ENCODE measurements at places on chromosomes 2 and 18.

DNA sequence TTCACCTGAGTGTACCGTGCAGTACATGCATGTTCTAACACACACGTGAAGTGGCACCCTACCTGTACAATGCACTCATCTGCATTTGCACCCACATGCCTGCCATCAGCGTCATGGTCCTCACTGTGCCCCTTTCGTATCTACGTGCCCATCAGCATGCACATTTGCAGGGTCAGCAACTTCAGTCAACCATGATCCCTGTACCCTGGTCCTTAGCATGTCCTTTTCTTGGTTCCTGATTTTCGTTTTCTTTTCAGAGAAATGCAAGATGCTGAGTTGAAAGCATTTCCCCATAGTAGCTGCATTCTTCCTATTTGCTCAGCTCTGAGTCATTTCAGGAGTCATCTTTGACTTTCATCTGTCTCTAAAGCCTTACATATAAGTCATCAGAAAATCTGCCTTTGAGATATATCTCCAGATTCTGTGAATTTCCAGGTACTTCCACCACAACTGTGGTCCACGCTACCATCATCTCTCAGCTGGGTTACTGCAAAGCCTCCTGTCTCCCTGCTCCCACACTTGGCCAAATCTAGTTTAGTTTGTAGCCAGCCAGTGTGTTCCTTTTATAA lies 14.7 kb upstream of the PUM2 start:
- DNase-seq, result no peak

GRCh38 chr2:70111752-70112591 lies 24.7 kb downstream of the PCBP1 start:
- DNase-seq, result no peak

DNA sequence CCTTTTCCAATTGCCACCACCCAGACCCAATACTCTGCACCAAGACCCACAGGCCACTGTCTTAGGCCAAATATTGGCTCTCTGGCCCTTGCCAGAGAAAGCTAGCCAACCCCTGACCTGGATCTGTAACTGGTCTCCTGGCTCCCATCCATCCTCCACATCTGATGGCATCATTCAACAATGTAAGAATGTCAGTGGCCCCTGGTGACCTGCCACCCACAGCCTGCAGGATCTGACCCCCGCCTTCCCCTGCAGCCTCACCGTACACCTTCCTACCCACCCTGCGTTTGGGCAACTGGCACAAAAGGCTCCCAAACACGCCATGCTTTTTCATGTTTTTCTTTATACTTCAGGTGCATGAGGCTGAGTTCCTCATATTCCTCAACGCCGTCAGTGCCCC lies 60.0 kb upstream of the ASAP2 start:
- DNase-seq, result no peak

DNA sequence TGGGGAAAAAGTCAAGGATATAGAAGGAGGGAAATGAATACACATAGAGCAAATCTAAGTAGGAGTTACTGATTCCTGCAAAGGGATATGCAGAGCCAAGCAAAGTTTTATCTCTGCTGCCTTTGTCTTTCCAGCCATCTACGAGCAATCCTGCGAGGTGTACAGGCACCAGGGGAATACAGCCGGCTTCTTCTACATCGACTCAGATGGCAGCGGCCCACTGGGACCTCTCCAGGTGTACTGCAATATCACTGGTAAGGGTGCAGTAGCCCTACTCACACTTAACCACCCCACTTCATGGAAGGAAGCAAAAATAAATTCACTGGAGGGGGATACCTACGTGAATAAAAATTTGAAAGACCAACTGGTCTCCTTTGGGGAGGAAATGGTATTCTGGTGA lies 584.6 kb downstream of the CNTNAP5 start:
- no peak for DNase-seq

DNA sequence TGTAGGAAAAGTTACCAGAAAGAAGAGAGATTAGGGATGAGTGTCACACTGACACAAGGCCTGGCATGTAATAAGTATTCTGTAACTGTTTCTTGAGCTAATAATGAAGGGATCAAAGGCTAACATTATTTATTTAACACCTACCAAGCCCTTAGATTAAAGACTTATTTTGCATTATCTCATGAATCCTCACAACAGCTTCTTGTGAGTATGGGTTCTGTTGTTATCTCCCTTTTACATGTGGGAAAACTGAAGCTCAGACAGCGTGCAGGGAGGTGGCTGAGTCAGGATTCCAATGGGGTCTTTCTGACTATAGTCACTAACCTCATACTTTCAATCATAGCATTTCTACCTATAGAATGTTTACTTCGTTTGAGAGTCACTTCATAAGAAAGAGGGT lies 79.0 kb upstream of the PROKR1 start:
- no peak for DNase-seq

DNA sequence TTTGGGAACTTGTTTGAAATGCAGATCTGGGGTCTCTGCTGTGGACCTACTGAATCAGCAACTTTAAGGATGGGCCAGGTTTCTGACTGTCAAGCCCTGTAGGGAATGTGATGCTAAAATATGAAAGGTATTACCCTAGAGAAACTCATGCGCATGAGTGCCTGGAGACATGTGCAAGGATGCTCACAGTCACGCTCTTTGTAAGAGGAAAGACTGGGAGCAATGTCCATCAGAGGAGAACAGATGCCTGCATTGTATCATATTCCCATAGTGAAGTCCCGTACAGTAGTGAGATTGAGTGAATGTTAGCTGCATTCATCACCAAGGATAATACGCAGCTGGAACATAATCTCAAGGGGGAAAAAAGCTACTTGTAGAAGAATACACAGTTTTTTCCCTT lies 14.1 kb downstream of the ZNF407 start:
- DNase-seq, result no peak

DNA sequence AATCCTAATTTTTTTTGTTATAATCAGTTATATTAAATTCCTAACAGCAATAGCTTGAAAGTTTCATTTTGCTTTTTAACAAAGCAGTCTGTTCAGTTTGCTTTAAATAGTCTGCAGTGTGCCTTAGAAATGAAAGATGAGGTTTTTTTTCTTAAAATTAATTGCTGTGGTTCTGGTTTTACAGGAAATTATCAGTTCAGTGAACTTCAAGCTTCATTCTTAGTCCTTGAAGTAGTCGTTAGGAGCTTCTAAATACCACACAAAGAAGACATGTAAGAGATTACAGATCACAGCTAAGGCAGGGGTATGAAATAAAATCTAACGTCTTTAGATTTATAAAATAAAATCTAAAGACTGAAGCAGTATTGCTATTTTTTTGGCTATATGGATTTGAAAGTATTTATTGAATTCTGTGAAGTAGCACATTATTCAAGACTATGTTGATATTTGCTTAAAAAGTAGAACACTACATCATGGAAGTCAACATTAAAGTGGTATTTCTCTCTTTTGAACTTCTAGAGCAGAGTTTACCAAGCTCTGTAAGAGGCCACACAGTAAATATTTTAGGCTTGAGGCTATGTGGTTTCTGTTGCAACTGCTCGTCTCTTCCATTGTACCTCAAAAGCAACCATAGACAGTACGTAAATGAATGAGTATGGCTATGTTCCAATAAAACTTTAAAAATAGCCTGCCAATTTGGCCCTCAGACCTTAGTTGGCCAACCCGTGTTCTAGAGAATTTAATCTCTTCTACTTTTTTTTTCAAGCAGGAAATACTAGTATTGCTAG lies 81.5 kb upstream of the STON1 start:
- DNase-seq, result no peak

- no peak for DNase-seq
Measured at GRCh38 chr2:43198263-43198662, 28.1 kb downstream of the ZFP36L2 start.

DNA sequence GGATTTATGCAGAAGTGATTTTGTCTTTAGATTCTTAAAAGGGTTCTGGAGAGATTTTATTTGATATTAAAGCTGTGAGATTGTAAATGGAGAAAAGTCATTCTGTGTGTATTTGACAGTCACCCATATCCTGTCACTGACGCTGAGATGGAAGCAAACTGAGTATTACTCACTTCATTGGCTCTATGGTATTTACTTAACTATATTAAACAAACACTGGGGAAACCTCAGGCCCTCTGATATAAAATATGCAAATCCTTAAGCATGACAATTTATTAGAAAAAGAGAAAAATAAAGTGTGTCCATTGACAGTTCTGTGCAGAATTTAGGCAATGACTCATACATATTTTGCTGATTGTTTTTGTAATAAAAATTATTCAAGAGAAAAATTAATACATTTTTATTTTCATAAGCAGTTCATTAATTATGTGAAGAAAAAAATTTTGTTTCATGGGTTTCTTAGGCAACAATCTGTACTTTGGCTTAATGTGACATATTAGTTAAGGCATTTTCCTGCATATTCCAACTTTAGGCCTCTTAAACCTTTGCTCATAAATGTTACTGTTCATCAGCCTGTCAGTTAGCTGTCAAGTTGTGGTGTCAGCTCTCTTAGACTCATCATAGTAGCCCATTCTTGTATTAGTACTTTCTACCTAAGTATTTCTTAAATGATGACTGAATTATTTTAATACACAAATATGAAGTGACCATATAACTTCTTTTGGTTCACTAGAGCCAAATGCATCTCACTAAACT lies 99.9 kb downstream of the PARD3B start:
- DNase-seq, result no peak

DNA sequence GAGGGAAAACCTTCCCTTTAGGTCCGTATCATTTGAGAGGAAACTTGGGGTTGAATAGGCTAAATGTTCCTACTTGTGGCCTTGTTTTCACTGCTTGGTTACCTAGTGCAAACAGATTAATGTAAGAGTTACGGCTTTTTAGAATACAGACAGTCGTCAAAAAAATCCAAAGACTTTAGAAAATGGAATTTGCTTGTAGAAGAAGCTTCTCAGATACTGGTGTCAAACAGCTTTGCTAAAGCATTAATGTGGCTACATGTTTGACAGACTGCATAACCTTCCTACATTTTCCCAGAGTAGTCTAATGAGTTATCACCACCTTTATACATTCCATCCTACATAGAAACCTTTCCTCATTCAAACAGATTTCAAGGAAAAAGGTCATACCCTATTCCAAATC lies 114.6 kb downstream of the FMNL2 start:
- DNase-seq, result no peak

GRCh38 chr2:54041135-54041534 lies 70.3 kb upstream of the PSME4 start:
- DNase-seq, result no peak

GRCh38 chr18:39841482-39842365 lies 2113.3 kb upstream of the PIK3C3 start:
- no peak for DNase-seq

DNA sequence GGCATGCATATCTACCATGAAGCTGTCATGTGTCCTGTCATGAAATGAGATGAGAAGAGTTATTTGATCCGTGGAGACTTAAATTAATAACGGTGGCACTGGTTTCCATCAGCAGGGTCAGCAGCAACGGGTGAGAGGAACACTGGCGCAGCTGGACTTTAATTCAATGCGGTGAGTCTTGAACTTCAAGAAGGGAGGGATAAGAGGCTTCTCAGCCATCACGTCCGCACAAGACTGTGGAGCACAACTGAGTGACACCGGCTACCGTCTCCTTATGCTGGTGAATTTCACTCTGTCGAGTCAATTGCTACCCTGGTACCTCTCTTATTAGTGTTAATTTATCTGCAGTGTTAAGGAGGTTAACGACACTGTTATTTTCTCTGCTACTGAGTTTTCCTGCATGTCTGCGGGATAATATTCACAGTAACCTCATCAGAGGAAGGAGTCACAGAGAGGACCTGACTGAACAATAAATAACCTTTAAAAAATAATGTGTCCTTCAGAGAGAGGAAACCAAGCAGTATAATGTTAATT lies 236.8 kb downstream of the EPHA4 start:
- DNase-seq, result no peak

- no peak for DNase-seq
Measured at GRCh38 chr18:78731398-78732032, 248.1 kb upstream of the SALL3 start.

DNA sequence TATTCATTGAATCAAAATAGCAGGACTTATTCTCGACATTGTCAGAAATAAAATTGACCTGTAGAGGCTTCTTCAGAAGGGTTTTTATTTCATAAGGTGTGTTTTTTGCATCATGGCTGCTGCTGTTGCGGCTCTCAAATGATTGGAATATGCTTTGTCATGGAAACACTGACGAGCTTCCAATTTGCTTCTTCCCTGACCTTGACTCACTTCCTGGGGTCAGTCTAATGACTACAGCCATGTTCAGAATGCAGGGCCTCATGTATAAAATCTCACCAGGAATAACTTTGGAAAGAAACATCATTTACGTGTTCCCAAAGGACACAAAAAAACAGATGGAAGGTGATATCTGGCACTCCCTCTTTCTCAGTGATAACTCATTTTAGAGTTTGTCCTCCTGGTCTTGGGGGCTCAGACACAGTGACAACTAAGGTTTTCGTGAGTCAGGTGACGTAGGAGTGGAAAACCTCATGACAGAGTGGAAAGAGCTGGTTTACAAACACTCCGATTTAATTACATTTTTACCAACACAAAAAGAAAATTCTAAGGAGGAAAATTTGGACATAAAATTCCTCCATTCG lies 467.0 kb upstream of the RAB12 start:
- DNase-seq, result no peak

GRCh38 chr2:45009928-45010701 lies 863 bp upstream of the SIX2 start:
- DNase-seq, result no peak

- no peak for DNase-seq
Measured at GRCh38 chr2:62222674-62223073, 26.8 kb downstream of the B3GNT2 start.

DNA sequence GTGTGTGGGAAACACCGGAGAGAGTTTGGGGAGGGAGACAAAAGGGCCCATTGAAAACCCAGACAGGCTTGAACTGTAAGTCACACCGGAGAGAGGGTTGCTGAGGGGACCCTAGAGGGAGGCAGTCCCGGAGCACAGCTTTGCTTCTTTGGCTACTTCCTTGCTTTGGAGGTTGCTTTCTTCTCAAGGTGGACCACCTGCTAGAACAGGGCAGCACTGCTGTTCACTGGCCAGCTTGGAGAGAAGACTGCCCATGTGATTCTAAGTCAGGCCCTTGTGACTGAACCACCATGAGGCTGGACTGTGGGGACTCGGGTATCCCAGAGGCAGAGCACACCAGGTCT lies 4.4 kb downstream of the ACTG2 start:
- no peak for DNase-seq

GRCh38 chr2:144670080-144670479 lies 150.2 kb upstream of the ZEB2 start:
- no peak for DNase-seq

DNA sequence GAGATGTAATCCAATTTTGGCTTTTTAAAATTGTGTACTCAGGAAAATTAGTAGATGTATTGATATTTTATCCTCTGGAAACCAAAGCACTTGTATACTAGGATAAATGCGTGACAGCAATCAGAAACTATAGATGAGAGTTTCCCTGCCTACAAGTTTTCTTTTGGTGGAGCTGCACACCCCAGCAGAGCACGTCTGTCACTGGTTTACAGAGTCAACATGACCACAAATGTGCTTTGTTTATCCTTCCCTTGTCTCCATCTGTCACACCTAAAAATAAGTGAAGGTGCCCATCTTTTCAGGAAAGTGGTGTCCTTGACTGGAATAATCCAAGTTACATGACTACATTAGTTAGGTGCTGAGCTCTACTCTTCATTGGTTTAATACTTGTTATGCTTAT lies 210.4 kb upstream of the DSEL start:
- no peak for DNase-seq

GRCh38 chr18:69008538-69008937 lies 210.7 kb downstream of the CCDC102B start:
- no peak for DNase-seq

GRCh38 chr2:84924173-84925106 lies 19.0 kb downstream of the TMSB10 start:
- no peak for DNase-seq

Data from stimulated activated CD8-positive, alpha-beta memory T cell treated with anti-CD3 and anti-CD28 coated beads, Interleukin-7, amount 100 ng/mL, for 1 hour (primary cell).